ENCODE measurements at places on chromosomes 11 and 22.
A peak's percentile ranks its signal among the peaks of the same experiment; 100 is the strongest.

GRCh38 chr22:49232319-49233067, 595.2 kb downstream of the BRD1 start:
- H3K4me3 ChIP-seq, result no peak overlapping the region
- H3K4me1 ChIP-seq, result no peaks in the 10 kb centered on the region
- H3K27me3 ChIP-seq, result peaks cover 13% of the 10 kb centered on the region

DNA sequence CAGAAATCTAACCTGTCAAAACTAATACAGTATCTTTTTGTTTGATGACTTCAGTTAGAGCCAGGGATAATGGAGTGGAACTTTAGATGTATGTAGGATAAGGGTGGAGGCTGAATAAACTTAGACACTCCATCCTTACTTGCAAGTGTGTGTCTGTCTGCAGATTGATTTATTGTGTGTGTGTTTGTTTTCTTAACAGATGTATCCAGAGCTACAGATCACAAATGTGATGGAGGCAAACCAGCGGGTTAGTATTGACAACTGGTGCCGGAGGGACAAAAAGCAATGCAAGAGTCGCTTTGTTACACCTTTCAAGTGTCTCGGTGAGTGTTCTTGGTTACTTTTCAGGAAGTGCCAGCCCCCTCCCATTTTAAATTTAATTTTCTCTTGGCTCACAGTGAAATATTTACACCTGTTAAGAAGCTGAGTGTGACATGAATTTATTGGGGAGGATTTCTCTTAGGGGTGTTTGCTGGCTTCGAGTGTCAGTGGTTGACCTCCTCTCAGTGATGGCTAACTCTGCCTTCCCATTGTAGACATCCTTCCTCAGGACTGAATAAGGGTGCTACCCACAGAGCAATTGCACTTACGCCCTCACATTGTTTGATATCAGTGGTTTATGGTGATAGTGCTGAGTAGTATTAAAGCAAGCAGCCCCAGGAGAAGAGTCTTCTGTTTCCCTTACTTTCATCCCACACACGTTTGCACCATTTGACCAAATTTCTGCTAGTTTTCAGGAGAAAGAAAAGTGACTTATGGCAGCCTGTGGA, 40.8 kb downstream of the APLP2 start:
- peaks cover 2% of the 10 kb centered on the region for H3K27me3 ChIP-seq
- peaks cover 32% of the 10 kb centered on the region for H3K36me3 ChIP-seq
- peaks cover 14% of the 10 kb centered on the region for H3K4me1 ChIP-seq
- H3K4me3 ChIP-seq, result no peak overlapping the region
- DNase-seq, result no peak
- H3K27ac ChIP-seq, result no peak overlapping the region

GRCh38 chr22:32103658-32104315, 55.3 kb downstream of the C22orf42 start:
- H3K27ac ChIP-seq, result no peak overlapping the region
- peaks cover 37% of the 10 kb centered on the region for H3K27me3 ChIP-seq
- DNase-seq, result no peak
- no peaks in the 10 kb centered on the region for H3K4me1 ChIP-seq
- no peaks in the 10 kb centered on the region for H3K36me3 ChIP-seq
- H3K4me3 ChIP-seq, result no peak overlapping the region

DNA sequence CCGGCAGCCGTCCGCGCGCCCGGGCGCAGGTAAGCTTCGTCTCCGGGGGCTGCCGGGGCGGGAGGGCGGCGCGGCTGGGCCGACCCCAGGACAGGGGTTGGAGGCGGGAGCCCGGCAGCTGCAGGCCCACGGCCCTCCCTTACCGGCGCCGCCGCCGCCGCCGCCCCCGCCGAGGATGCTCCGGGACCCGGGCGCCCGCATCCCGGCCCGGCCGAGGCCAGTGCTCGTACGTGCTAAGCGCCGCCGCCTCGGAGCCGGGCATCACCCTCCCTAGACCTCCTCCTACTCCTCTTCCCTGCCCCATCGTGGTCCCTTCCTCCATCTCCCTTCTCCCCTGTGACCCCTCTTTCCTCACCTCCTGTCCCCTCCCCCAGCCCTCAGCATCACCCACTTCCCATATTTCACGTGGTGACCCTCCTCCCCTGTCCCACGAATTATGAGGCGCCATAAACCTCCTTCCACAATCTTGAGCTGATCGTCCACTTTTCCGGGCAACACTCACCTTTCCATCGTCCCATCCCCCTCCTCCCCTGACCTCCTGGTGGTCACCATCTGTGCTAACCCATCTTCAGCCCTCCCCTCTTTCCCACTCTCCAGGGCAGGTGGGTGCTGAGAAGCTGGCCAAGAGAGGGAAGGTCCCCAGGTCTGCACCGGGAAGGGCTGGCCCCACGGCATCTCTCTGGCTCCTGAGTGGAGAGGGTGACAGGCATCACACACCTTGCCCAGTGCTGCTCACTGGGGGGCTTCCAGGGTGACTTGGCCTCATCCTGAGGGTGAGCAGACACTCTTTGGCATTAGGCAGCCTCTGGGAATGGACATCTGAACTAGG, 612 bp downstream of the ASPHD2 start:
- peak overlapping the region; percentile 68 for H3K4me3 ChIP-seq
- H3K27ac ChIP-seq, result no peak overlapping the region
- H3K36me3 ChIP-seq, result no peaks in the 10 kb centered on the region
- peaks cover 52% of the 10 kb centered on the region for H3K27me3 ChIP-seq
- no peak for DNase-seq
- peaks cover 8% of the 10 kb centered on the region for H3K4me1 ChIP-seq

DNA sequence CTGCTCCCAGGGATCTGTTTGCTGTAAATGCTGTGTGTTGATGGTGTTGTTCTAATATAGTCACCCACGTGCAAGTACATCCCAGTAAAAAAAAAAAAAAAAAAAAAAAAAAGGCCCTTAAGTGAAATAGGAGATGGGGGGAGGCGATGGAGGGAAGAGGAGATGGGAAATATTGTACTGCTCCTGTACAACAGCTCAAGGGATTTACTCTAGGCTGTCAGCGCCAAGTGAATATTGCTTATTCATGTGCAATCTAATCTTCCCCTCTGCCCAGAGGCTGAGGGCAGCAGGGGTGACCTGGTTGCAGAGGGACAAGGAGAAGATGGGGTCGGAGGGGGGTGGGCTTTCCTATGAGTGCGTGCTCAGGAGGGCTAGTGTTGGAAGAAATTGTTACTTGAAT, 206.2 kb upstream of the CADM1 start:
- H3K4me3 ChIP-seq, result no peak overlapping the region
- H3K27me3 ChIP-seq, result no peaks in the 10 kb centered on the region
- no peak overlapping the region for H3K27ac ChIP-seq
- H3K4me1 ChIP-seq, result peaks cover 32% of the 10 kb centered on the region

GRCh38 chr11:10225553-10225952, 68.5 kb downstream of the SBF2 start:
- H3K36me3 ChIP-seq, result peaks cover 16% of the 10 kb centered on the region
- no peak overlapping the region for H3K4me3 ChIP-seq
- H3K27ac ChIP-seq, result no peak overlapping the region
- no peaks in the 10 kb centered on the region for H3K4me1 ChIP-seq
- DNase-seq, result no peak
- no peaks in the 10 kb centered on the region for H3K27me3 ChIP-seq

GRCh38 chr11:46498968-46499367, 94.9 kb downstream of the AMBRA1 start:
- no peak overlapping the region for H3K4me3 ChIP-seq
- no peak for DNase-seq
- H3K27me3 ChIP-seq, result no peaks in the 10 kb centered on the region
- H3K27ac ChIP-seq, result peak overlapping the region; percentile 8

GRCh38 chr22:35986088-35986487, 42.5 kb downstream of the RBFOX2 start:
- no peak overlapping the region for H3K4me3 ChIP-seq
- DNase-seq, result no peak
- peaks cover 44% of the 10 kb centered on the region for H3K4me1 ChIP-seq
- peaks cover 7% of the 10 kb centered on the region for H3K36me3 ChIP-seq

Data from mesothelial cell of epicardium (in vitro differentiated cells).